ENCODE measurements at places on chromosomes 7 and 10.

- DNase-seq = no peak
Measured at GRCh38 chr10:7035126-7035761, 375.6 kb downstream of the SFMBT2 start.

DNA sequence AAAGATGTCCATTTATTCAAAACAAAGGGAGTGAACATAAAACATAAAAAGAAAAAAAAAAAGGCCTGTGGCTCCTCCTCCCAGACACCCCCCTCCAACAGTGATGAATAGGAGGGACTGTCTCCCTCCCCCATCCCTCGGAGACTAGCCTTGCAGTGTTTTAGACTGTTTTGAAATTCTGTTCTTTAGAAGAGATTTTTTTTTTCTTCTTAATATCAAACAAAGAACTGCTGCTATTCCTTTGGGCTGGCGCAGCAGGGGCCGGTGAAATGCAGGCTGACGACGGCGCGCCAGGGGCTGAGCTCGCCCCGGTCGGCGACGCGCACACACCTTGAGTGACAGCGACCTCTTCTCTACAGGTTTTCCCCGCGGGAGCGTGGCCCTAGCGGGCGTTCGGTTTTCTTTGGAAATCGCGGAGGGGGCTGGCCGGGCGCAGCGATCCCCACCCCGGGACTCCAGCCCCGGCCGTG, at the start of gene LANCL2:
TSS of gene LANCL2 (plus strand) at position 133 of the 470 bp plus-strand sequence. CDS start 689 bp downstream, outside the sequence.
- DNase-seq = no peak

- no peak for DNase-seq
Measured at GRCh38 chr7:135232720-135233119, 918 bp upstream of the STRA8 start.

DNA sequence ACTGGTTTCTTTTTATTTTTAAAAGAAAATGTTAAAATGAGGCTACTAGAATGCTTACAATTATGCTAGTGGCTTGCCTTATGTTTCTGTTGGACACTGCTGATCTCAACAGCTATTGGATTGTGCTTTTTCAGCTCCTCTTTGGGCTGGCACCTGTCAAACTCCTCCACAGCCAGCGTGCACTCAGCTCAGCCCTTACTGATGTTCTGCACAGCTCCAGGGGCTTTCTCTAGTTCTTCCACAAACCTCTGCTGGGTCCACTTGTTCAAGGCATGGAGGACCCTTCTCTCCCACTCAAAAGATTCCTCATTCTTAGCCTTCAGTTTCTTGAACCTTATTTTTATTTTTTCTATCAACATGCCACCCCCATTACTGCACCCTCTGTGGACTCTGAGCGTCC, 96.0 kb downstream of the VIPR2 start:
- DNase-seq = no peak

GRCh38 chr7:22781230-22781711, 41.4 kb downstream of the TOMM7 start:
- peak; percentile 34 for DNase-seq

DNA sequence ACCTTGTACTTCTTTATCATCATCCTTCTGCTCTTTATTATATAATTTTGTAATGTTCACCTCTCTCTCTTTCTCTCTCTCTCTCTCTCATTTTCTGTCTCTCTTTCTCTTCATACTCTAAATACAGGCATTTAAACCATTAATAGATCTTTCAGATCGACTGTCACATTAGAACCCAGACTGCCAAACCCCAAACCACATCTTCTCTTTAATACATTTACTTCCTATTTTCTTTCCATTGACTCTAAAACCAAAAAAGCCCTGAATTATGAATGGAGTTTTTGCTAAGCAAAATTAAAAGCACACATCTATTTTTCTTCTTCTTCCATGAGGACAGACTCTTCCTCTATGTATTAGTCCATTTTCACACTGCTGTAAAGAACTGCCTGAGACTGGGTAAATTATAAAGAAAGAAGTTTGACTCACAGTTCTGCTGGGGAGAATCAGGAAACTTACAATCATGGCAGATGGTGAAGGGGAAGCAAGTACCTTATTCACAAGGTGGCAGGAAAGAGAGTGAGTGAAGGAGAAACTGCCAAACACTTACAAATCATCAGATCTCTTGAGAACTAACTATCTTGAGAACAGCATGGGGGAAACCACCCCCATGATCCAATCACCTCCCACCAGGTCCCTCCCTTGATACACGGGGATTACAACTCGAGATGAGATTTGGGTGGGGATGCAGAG, 272.7 kb upstream of the MGMT start:
- no peak for DNase-seq

DNA sequence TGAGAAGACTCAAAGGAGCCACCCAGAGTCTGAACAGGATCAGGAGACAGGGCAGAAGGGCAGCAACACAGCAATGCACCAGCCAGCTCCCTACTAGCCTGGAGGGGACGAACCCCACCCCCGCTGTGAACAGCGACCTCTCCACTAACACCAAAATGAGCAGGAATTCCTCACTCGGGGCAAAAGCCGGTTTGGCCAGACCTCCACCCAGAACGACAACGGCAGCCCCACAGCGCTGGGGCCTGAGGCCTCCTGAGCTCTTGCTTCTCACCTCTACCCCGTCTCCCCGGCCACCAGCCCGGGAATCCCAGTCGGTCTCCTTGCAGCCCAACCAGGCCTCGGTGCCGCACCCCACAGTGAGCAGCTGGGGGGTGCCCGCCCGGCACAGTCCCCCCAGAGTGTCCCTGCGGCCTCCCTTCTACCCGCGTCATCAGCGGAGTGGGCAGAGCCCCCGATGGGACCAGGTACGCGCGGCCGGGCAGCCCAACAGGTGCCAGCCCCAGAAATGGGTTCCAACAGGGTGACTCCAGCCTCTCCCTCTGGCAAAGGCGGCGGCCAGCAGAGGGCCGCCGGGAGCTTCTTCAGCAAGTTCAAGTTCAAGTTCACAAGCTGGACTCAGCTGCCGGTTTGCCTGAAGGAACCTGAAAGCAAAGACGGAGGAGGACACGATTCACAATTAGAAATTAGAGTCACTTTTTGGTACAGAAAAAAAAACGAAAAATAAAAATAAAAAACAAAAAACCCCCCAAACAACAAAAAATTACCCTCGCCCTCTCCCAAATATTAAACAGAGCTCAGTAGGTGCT, 129.0 kb downstream of the MARCHF5 start:
- DNase-seq = no peak

DNA sequence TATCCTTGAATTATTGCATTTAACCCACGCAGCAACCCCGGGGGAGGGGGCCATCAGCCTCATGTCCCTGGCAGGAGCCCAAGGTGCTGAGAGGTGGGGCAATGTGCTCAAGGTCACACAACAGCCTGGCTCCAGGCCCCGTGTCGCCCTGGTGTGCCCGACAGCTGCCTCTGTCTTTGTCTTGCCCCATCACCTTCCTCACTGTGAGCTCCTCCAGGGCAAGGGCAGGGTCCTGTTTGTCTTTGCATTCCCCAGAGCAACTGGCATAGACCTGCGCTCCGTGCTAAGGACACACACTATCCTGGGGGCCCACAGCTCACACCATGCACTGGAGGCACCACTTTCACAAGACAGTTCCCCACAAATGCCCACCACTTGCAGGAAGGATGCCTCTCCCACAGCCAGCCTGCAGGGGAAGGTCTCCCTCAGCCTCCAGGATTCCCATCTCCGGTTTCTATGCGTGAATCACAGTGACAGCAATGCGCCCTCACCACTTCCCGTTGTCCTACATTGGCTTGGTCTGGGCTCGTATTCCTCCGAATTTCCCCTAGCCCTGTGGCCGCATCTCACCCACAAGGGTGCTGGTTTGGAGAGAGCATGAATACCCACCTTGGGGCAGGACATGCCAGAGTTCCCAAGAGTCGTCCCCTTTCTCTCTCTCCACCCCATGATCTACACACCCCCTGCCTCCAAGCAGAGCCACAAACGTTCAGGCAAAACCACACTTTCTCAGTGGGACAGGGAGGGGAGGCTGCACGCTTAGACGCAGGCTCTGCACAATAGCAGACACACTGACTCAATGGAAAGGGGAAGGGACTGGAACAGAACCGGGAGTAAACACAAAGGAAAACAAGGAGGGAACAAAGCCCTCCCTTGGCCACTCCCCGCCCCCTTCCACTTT, 10.3 kb downstream of the ITPRIP start:
- DNase-seq = peak; percentile 73

DNA sequence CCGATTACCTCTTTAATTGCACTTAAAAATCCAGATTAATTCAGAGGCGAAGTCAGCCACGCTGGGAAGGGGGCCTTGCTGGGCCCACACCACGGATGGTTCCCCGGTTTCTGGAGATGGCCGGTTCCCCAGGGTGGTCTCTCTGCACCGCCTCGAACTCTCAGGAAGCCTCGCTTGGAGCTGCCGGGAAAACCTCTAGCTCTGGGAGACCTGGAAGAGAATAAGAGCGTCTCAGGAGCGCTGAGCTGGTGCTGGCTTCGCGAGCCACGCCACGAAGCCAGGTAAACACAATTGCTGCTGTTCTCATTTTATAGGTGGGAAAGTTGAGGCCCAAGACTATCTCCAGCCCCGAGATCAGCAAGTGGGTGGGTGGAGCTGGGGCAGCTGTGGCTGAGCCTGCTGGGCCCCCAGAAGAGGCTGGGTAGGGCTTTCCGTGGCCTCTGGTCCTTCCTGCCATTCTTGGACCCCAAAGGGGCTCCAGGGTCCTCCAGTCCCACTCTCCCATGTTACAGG, 110.4 kb downstream of the MICALL2 start:
- DNase-seq = no peak

DNA sequence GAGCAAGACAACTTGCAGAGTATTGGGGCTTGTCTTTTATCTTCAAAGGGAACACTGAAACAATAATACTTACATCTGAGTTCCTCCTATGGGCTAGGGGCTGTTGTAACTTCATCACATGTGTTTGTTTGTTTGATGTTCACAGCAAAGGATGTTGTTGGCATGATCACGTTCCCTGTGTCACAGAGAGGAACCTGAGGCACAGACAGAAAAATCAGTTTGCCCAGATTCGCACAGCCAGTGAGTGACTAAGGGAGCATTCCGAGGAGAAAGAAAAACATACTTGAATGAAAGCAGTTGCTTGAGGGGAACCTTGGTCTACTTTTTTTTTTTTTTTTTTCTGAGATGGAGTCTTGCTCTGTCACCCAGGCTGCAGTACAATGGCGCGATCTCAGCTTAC, 87.2 kb upstream of the PFKP start:
- DNase-seq = no peak

- DNase-seq = peak; percentile 16
Measured at GRCh38 chr10:113576852-113577251, 24.0 kb downstream of the HABP2 start.

- DNase-seq = no peak
Measured at GRCh38 chr7:149714910-149715471, 58.4 kb downstream of the ZNF467 start.

GRCh38 chr7:47335557-47336471, 246.1 kb downstream of the TNS3 start:
- no peak for DNase-seq

DNA sequence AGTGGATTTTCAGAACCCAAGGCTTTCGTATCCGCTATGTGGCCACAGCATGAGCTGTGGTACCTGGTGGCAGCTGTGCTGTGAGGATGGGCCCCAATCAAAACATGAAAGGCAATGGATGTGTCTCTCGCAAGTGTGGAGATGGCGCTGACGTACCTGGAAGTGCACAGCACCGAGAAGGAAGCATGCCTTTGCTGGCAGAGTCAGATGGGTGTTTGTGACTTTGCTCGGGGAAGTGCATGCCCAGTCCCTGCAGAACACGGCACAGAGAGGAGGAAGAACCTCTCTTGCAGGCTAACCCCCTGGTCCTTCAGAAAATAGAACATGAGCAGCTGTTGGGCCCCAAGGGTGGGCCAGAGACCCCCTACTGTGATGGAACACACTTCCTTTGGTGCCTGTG, 654.1 kb upstream of the ZWINT start:
- no peak for DNase-seq

DNA sequence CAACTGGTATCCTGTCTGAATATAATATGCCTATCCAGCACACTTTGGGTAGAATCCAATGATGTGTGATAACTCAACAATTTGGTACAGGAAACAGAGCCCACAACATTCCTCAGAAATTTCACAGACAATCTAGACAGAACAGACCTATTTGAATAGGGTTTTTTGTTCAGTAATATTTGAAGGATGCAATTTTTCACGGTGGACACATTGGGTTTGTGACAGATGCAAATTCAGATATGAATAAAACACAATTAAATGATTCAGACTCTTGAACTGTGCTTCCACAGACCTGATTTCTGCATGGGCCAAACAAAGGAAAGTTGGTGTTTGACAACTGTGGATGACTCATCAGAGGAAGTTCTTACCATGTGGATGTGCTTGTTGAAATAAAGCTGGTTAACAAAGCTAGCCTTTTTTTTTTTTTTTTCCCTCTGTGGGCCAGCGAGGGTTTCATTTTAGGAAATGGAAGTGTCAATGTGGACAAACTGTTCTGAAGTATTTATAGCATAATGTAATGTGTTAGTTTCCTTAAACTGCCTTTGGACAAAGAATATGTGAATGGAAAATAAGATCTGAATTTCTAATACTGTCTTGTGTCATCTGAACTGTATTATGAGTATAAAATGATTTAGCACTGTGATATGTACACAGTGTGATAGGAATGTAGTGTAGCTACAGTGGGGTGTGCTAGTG, 43.2 kb upstream of the FAM133B start:
- DNase-seq = peak; percentile 96

- DNase-seq = no peak
Measured at GRCh38 chr10:5291501-5292195, 73.1 kb upstream of the UCN3 start.

- DNase-seq = no peak
Measured at GRCh38 chr7:28381466-28381865, 30.9 kb upstream of the CREB5 start.

DNA sequence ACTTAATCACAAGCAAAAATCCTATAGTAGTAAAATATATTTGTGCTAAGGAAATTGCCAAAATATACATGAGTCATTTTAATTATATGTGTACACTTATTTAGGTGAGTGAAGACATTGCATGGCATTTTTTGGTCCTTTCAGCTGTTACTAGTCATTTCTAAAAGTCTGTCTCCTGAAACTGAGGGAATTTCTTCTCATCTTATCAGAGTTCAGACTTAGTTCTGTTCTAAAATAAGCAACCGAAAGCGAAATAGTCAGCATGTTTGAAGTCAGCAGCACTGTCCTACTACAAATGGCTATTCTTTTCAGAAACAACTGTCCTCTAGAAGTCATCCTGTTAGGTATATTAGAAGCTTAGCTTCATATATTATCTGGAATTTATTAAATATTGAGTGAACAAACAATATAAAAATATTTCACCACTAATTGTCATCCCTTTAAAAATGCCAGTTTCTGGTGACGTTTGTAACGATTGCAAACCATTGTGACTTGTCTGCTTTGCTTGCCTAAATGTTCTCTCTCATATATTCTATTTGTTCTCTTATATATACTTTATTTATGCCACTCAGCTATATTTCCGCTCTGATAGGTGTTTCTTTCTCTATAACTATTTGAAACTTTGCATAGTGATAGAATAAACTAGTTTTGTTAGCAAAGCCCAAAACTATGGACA, 227.4 kb upstream of the KAT6B start:
- no peak for DNase-seq

DNA sequence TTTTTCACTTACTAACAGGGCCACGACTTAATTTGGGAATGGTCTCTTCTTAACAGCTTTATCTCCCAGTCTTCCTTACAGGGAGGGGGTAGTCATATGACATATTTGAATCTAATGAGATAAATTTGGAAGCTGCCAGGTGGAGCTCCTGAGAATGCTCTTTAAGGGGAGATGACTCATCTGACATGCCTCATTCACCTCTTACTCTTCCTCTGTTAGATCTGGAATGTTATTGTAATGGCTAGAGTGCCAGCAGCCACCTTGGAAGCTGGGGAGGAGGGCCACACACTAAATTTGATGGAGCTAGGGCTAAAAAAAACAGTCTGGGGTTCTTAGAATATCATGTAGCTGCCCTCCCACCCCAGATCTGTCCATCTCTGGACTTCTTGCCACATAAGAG, 22.7 kb downstream of the HECW1 start:
- no peak for DNase-seq
